ENCODE measurements at places on chromosomes 3 and 15. TPM values are rescaled to one million over a fixed set of nuclear protein-coding genes. Genes with fewer than 3 reads are reported as not detected.
A peak's percentile ranks its signal among the peaks of the same experiment; 100 is the strongest.

DNA sequence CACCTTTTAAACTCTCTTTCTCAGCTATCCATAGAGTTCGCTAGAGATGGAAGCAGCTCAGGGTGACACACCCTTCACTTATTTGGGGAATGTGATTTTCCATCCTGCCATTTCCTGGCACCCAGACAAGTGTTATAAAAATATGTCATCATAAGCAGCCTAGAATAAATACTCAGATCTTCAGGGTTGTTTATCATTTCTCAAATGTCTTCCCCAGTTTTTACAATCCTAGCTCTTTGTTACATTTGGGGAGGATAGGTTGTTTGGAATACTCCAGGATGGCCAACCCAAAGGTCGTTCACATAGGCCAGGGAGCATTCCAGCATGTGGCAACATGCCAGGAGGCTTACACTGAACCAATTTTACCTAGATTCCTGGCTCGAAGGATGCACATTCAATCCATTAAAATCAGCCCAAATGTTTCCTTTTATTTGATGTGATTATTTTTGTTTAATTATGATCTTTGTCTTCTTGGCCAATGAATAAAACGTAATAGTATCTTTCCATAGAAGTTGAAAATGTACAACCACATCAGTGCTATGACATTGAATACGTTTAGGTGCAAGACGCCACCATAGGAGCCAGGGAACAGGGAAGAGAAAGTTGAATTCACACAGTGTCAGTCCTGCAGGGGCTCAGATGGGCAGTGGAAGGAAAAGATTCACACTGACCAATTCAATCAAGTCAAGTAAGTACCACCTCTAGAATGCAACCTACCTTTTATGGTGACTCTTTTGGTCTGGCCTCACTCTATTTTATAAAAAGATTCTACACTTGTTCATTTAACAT lies 537.7 kb upstream of the MDFIC2 start:
- peak; percentile 62 for DNase-seq

MCTP2 gene
- total RNA-seq: 7.1 TPM

ANKUB1 gene
- not detected for total RNA-seq

GRCh38 chr3:195080125-195080524 lies 190.8 kb downstream of the XXYLT1 start:
- no peak for DNase-seq

DNA sequence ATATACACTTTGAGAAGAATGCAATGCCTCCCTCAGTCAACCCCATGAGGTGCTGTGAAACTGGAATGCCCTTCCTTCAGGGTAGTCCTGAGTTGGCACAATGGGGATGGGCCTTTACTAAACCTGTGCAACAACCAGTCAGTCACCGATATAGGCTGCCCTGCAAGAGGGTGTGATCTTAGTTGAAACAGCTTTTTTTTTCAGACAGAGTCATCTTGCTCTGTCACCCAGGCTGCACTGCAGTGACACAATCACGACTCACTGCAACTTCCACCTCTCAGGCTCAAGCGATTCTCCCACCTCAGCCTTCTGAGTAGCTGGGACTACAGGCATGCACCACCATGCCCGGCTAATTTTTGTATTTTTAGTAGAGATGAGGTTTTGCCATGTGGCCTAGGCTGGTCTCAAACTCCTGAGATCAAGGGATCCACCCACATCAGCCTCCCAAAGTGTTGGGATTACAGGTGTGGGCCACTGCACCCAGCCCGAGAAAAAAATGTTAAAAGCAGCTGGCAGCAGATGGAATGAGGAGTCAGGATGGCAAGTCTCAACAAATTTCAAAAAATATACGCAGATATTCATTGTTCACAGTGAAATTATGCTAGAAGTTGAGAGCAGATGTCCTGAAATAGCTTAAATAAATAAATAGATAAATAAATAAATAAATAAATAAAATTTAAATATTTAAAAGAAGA lies 31.8 kb downstream of the MYO5A start:
- no peak for DNase-seq

TMEM212 gene
- total RNA-seq: not detected

- DNase-seq: no peak
These were observed 13.4 kb upstream of the ARPIN start for GRCh38 chr15:89926158-89926557.

DNA sequence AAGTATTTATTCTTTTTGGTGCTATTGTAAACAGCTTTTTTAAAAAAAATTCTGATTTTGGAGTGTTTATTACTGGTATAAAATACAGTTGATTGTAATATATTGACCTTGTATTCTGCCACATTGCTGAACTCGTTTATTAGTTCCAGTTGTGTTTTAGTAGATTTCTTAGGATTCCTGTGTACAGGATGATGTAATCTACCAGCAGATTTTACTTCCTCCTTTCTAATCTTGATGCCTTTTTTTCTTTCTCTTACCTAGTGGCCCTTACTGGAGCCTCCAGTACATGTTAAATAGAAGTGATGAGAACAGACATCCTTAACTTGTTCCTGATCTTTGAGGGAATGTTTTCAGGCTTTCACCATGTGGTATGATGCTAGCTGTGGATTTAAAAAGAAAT lies 70.4 kb upstream of the KY start:
- DNase-seq: no peak

Measured in adrenal gland (tissue), 19 donors.